ENCODE measurements at places on chromosomes 12 and 14. TPM values are rescaled to one million over a fixed set of nuclear protein-coding genes. Genes with fewer than 3 reads are reported as not detected.

DNA sequence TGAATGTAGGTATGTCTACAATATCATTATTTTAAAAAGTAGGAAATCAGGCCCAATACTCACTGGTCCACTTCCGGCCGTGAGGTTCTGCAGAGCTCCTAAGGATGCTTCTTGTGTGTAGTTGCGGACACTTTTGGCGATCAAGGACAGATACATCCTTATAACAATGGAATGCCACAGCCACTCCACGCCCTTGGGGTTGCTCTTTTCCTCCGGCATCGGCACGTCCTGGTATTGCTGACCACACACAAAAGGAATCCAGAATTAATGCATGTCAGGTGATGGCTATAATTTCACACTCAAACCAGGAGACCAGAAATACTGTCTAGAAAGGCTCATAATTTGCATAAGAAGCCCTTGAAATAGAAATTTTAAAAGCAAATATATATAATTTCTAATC, 65.6 kb upstream of the YARS2 start:
- DNase-seq: no peak

DNA sequence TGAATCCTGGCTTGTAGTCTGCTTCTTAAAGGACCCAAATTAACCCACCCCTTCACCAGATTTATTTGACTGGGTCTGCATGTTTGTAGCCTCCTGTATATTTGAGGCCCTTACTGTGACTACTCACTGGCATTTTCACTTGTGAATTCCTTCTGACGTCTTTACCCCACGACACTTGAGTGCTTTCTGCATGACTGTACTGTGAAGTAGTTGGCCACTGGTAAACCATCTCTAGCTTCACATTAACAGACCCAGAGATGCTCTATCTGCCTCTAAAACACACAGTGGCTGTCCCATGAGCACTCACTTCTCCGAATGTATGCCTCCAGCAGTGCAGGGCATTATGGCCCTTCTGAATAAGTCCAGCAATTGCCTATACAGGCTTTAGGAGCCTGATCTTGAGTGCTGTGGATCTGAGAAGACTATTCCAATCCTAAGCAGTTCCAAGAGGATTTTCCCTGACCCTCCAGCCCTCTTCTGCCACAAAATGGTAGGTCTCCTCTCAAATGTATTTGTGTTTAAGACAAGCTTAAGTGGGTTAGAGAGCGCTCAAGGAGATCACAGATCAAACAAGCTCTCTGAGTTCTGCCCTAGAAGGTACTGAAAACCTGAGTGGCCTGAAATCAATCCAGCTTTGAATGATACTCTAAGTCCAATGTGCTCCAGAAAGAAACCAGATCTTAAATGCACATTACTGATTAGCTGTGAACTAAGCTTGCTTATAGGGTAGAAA, 534.7 kb downstream of the RPS29 start:
- no peak for DNase-seq

DNA sequence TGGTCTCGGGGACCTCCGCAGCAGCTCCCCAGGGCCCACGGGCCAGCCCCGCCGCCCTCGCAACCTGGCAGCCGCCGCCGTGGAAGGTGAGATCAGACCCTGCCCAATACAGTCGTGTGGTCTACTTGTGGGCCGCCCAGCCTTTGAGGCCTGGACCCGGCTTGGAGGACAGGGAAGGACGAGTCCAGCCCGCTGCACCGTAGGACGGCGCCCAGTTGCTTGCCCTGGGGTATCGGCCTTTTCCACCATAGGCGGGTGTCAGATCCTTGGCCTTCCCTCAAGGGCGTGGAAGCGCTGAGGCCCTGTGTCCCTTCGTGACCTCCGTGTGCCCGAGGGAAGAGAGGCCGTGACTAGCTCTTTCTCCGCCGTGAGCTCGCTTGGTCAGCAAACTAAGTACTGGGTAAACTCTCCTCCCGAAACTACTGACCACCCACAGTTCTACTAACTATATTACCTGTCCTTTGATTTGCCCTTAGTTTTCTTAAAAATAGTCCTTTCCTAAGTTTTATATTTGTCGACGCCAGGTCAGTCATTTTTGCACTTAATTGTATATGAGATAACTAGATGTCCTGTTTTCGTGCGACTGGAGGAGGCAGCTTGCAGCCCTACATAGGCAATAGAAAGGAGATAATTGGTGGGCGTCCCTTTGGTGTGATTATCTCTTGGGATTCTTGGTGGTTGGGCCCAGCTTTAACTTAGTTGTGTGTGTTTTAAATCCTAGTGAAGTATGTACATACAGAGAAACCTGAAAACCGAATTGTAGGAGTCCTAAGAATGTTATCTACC, 757 bp downstream of the SLC25A3 start:
- DNase-seq: peak; percentile 49

The AMN gene
- polyA plus RNA-seq: 0.59 TPM

The LRFN5 gene
- polyA plus RNA-seq: 8.4 TPM

- DNase-seq: peak; percentile 20
Measured at GRCh38 chr14:38405851-38406635, 150.2 kb upstream of the CLEC14A start.

DNA sequence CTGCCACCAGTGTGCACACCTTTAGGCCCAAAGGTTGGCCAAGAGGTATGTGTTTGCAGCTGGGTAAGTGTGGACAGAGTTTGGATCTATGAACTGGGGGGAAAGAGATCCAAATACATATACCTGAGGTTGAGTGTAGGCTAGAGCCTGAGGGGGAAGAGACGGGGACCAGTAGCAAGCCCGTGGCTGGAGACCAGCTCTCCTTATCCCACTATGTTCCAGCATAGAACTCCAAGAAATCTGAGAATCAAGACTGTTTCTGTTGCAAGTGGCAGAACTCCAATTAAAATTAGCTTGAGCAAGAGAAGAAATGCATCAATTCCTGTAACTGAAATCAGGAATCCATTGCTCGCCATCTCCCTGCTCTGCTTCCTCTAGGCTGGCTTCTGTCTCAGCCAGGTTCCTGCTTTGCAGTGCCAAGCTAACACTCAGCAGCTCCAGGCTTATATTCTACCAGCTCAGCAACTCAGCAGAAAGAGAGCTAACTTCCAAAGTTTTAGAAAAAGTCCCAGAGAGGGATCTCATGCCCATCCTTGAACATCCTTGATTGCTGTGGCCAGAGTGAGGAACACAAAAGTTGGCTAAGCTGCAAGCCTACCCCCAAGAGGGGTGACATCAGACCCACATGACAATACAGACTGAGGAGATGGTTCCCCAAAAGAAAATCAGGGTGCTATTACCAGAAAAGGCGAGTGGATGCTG, 1.5 kb upstream of the PCK2 start:
- DNase-seq: no peak

DNA sequence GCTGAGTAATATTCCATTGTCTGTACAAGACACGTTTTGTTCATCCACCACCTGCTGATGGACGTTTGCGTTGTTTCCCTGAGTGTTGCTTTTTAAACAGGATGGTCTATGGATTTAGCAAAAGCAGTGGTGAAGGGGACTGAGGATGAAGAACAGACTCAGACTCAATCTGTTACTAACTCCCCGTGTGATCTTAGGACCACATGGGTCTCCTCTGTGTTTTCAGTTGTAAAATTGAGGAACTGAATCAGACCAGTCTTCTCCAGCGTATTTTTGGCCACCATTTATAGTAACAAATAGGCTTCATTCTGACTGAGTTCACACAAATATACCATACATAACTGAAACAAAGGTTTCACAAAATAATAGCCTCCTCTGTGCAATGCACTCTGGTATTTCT, 85.6 kb downstream of the FOXN3 start:
- DNase-seq: no peak

The SELPLG gene
- polyA plus RNA-seq: 5.2 TPM

- peak; percentile 90 for DNase-seq
Measured at GRCh38 chr14:21557084-21557901, 22.6 kb downstream of the OR10G3 start.

The DTX1 gene
- 5.9 TPM for polyA plus RNA-seq

The IL26 gene
- polyA plus RNA-seq: not detected

The GLIPR1L1 gene
- not detected for polyA plus RNA-seq

All from hindlimb muscle (tissue), 1 donor.